ENCODE measurements at places on chromosomes 6 and 20. TPM values are rescaled to one million over a fixed set of nuclear protein-coding genes. Genes with fewer than 3 reads are reported as not detected.

GTSF1L gene
- total RNA-seq = not detected

DNA sequence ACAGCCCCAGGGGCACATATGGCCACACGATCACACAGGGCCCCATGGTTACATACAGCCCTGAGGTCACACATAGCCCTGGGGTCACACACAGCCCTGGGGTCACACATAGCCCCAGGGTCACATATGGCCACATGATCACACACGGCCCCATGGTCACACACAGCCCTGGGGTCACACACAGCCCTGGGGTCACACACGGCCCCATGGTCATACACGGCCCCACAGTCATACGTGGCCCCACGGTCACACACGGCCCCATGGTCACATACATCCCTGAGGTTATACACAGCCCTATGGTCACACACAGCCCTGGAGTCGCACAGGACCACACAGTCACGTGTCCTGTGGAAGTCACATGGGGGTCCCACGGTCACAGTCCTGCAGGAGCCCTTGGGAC, 120.1 kb downstream of the AGPAT4 start:
- no peak for DNase-seq

DNA sequence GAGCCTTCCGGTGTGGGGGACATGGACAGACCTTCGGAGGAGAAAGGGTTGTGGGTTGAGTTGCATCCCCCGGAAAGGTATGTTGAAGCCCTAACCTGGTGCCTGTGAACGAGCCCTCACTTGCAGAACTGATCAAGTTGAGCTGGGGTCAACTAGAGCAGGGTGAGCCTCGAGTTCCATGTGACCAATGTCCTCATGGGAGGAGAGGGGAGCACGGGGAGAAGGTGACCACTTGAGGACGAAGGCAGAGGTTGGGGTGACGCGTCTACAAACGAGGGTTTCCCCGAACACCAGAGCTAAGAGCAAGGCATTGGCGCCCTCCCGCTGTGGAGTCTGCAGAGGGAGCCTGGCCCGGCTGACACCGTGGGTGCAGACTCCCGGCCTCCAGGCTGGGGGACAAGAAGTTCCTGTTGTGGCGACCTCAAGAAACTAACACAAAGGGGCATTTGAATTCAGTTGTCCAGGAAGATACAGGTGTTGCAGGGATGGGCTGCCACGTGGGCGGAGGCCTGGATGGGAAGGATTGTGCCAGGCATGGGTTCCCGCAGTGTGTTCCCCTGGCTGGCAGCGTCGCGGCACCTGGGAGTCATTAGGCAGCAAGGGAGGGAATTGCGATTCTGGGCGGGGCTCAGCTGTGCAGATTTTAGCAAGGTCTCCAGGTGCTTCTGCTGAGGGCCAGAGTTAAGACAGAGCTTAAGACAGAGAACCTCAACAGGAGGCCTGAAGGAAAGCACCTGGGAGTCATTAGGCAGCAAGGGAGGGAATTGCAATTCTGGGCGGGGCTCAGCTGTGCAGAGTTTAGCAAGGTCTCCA, 20.4 kb upstream of the UNC93A start:
- no peak for DNase-seq

DNA sequence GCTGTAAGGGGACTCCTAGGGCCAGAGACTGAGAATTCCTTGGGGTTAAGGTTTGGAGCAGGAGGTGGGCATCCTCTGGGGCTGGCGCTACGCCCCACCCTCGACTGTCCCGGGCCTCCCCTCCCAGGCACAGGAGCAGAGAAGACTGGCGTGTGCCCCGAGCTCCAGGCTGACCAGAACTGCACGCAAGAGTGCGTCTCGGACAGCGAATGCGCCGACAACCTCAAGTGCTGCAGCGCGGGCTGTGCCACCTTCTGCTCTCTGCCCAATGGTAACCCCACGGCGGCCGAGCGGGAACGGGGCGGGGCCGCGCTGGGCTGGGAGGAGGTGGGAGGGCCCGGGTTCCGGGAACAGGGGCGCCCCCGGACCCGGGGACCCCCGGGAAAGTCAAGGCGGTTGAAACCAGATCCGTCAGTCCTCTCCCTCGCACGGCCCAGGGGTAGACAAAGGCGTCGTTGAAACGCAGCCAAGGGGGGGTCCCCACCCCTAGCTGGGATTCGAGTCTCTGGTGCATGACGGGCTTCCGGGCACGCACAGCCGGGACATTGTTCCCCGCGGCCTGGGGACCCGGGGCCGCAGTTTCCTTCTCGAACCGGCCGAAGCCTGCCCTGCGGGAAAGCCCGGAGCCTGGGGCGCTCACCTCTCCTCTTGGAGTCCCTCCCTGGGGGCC, 844 bp downstream of the WFDC2 start:
- DNase-seq = peak; percentile 10

DNA sequence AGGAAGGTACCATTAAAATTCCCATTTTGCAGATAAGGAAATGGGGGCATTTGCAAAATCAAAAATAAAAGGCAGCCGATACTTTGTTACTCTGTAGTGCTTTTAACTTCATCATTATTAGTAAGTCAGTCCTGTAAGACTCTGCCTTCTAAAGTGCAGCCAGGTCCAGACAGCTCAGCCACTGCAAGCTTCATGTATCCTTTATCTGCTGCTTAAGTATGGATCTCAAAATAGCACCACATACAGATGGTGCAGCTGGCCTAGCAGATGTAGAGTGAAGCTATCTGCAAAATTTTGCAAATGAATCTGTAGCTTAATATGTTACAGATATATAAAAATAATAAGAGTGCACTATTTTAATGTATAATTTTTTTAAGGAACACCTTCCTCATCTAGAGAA, 53.4 kb downstream of the NUS1 start:
- no peak for DNase-seq

DNA sequence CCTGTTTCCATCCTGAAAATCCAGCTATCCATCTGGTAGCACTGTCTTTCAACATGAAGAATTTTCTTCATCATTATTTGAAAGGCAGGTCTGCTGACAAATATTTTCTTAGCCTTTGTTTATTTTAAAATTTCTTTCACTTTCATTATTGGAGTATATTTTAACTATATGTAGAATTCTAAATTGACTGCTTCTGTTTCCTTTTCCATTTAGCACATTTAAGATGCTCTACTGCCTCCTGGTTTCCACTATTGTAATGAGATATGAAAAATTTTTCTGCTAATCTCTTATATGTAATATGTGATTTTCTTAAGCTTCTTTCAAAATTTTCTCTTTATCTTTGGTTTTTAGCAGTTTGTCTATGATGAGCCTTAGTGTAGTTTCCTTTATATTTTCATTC, 97.3 kb downstream of the TBC1D32 start:
- no peak for DNase-seq

DNA sequence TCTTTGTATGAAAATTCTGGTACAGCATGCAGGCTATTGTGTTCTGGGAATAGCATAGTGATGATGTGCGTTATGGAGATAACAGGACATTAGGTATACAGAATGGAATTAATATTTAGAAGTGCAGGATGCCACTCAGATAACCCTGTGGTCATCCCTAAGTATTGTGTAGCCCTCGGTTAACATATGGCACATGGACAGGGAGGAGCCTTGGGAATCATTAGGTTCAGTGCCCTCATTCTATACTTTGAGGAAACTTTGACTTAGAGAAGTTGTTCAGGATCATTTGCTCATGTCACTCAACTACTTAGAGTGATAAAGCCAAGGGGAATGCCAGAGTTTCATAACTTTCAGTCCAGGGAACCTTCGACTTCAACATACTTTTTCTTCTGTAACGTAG, 185.9 kb downstream of the UST start:
- DNase-seq = peak; percentile 80

GRCh38 chr20:32325706-32326503, 32.2 kb upstream of the ASXL1 start:
- peak; percentile 72 for DNase-seq

- no peak for DNase-seq
Measured at GRCh38 chr6:124373386-124373785, 569.7 kb downstream of the NKAIN2 start.

DNA sequence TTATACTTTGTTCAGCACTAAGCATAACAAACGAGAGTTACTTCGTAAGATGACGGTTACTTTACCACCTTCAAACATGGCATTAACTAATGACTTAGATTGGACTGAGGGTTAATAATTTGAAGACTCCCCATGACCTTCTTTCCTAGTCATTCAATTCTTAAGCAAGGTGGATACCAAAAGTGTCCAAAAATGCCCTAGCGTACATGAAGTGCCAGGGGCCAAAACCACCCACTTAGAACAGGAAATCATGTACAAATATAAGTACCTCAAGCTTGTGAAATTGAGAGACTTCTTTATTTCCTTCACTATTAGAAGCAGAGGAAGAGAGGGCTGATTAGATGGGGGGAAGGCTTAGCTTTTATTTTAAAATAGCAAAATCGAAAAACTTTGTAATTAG, 166.4 kb downstream of the ATXN1 start:
- DNase-seq = no peak

GRCh38 chr6:136775081-136775480, 17.2 kb downstream of the MAP3K5 start:
- no peak for DNase-seq
